HT1080 (cell line): ENCODE measurements at places on chromosomes 4 and X.
A peak's percentile ranks its signal among the peaks of the same experiment; 100 is the strongest.

DNA sequence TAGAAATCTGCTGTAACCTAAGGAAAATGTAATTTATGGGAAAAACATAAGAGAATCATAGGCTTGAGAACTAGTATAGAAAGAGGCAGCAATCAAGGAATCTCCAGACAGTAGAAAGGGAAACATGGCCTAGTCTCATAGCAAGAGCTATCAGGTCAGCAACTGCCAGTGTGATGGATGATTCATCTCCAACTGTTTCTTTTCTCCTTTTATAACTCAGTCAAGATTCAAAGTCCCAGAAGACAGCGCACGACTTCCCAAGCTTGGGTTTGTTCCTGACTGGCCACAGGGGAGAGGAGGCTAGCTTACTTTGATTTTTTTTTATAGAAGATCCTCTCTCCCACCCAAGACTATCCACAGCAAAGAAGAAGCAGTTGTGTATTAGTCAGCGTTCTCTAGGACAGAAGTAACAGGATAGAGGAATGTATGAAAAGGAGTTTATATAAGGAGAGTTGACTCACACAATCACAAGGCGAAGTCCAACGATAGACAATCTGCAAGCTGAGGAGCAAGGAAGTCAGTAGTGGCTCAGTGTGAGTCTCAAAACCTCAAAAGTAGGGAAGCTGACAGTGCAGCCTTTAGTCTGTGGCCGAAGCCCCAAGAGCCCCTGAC is 181.5 kb downstream of the GC start:
- peak; percentile 89 for DNase-seq

- no peak for DNase-seq
Observed at GRCh38 chrX:18883961-18884765, 99.8 kb downstream of the PHKA2 start.

DNA sequence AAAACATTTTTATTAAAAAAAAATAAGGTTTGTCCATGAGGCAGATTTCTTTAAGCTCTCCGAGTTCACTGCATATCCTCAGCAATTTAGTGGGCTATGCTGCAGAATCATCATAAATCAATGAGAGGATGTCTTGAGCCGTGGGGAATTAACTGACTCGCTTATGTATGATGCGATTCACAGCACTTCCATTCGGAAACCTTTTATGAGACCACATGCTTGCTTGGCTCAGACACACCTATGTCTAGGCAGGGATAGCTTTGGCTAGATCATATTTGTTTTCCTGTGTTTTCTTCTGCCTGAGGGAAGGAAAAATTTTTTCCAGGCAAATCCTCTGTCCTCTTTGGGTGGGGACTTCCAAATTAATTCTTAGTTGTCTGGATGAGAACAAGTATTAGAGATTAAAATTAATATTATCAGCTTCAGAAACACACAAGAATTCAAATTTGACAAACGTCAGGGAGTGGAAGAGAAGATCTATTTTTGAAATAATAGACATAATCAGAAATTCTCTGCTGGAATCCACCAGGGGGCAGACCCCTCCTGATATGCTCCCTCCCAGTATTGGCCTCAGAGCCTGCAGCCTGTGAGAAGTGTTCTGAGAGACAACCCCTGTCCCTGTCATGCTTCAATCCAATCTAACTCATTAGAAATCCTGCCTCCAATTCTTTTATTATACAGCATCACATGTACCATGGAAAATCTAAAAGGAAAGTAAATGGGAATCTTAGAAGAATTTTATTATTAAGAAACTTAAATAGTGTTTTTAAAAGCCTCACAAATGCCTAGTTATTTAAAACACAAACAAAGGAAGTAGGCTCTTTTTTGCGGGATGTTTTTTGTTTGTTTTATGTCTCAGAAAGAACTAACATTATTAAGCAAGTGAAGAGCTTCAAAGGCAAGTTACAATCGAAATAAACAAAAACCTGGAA is 345.1 kb upstream of the TACR3 start:
- DNase-seq: peak; percentile 37

- DNase-seq: no peak
Observed at GRCh38 chrX:123481913-123482851, 250.7 kb downstream of the THOC2 start.

GRCh38 chrX:115038406-115038805 is 21.0 kb upstream of the IL13RA2 start:
- DNase-seq: no peak
